ENCODE measurements at places on chromosomes 7 and 10.

DNA sequence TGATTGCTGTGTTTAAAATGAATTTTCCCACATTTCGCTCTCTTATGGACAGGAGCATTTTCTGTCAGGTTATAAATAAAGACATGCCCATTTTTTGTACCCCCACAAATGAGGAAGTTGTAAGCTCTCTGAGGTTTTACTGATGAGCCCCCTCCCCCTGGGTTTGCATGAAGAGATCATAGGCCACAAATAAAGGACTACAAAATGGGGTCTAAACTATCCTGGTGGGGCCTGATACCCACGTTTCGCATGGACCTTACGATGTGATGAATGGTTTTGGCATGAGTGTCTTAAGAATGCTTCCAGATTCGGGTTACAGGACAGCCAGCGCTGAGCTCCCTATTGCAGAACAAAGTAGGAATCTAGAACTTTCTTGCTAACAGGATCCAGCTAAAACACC lies 5.8 kb downstream of the IKZF1 start:
- no peak for DNase-seq

GRCh38 chr10:123938890-123939289 lies 47.3 kb upstream of the CPXM2 start:
- no peak for DNase-seq

DNA sequence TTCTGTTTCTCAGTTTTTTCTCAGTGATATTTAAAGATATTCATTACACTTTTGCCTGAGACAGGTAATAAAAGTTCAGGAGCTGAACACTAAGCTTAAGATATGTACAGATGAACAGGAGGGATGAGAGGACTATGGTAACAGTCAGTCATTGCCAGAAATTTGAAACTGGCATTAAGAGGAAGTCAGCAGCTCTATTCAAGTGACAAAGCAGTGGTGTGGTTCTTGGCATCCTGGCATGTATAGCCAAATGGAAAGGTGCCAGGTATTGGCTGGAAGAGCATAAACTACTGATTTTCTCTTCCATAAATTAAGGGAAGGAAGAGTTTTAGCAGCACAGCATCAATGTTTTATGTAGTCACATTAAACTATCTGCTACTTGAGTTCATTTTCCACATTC lies 22.7 kb downstream of the HOXA1 start:
- no peak for DNase-seq

GRCh38 chr10:3465406-3465891 lies 292.9 kb upstream of the PITRM1 start:
- no peak for DNase-seq

DNA sequence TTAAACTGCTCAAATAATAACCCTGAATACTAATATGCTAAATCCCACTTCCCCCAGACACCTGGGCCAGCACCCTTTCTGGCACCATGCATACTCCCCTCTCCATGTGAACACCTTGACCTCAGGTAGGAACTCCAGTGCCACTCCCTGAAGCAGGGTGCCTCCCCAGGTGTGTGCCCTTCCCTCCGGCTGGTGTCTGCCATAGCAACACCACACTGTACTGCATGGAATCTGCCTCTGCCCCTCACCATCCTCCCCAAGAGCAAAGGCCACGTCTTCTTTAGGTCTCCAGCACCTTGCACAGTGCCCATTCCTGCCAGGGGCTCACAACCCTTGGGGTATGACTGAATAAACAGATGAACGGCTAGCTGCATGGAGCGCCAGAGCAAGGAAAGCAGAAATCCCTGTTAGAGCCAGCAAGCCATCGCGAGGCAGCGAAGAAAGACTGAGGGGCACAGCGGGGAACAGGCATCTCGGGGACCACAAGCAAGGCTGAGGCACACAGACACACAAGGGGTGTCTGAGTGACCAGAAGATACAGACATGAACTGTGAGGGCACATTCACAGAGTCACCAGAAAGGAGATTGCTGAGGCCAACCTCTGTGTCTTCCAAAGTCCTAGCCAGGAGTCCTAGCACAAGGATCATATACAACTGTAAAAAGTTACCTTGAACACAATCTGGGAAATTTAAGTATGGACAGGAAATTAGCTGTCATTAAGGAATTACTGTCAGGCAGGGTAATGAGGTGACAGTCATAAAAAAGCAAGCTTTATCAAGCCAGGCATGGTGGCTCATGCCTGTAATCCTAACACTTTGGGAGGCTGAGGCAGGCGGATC lies 25.7 kb downstream of the COBL start:
- no peak for DNase-seq

GRCh38 chr10:30743586-30743985 lies 114.0 kb upstream of the LYZL2 start:
- DNase-seq, result no peak

- DNase-seq, result no peak
Measured at GRCh38 chr7:100678291-100678984, 4.9 kb downstream of the GNB2 start.

DNA sequence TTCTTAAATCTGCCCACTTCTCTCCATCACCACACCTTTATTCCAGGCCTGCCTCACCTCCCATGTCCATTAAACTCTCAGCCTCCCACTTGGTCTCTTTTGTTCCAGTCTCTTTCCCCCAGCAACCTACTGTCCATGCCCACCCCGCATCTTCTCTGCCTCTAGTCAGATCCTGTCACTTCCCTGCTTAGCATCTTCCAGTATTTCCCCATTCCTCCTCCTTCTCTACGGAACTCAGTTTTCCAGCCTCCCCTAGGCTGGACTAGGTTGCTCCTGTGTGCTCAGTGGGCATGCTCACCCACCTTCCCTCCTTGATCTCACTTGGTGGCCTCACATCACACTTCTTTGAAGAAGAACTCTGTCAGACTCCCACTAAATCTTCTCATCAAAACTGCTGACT lies 179.8 kb downstream of the BAMBI start:
- DNase-seq, result no peak

GRCh38 chr7:39271402-39271801 lies 293.7 kb downstream of the POU6F2 start:
- DNase-seq, result no peak

- DNase-seq, result no peak
Measured at GRCh38 chr10:73113551-73113950, 3.3 kb downstream of the NUDT13 start.

DNA sequence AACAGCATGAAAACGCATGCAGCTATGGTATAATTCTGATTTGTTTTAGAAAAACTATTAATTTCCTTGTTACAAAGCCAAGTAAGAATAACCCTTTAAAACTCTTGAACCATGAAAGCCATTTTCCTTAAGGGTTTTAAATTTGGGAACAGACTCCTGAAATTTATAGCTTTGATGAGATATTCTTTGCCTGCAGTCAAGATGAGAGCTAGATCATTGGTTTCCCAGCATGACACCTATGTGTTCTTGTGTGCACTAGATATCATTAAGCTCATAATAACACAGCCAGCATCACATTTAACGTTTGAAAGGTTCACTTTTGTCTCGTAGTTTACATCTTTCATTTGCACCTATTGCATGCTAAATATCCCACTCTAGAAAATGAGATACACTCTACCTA lies 202.2 kb downstream of the PHF14 start:
- no peak for DNase-seq

- DNase-seq, result no peak
Measured at GRCh38 chr7:19051767-19052375, 65.6 kb downstream of the TWIST1 start.

DNA sequence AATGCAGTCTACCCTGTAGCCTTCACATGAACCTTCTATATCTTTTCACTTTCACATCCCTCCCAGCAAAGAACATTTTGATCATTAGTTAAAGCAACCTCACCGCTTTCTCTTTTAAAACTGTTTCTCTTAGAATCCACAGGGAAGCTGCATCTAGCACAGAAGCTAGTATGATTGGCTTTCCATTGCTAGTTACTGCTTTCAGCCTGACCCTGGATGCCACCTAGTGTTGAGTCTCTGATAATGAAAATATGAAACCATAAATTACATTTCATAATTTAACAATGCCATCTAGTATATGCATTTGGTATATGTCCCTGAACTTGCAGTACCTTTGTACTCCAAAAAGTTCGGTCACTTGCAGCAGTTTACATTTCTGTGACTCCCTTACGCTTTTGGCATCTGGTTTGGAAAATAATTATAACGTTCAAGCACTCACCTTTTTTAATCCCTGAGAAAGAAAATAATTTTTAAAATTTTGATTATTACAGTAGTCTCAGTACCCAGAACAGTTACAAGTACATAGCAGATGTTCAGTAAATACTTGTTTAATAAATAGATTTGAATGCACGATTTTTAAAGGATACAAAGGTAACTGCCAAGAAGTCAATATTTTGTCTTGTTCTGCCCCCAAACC lies 22.7 kb downstream of the CISD1 start:
- no peak for DNase-seq

DNA sequence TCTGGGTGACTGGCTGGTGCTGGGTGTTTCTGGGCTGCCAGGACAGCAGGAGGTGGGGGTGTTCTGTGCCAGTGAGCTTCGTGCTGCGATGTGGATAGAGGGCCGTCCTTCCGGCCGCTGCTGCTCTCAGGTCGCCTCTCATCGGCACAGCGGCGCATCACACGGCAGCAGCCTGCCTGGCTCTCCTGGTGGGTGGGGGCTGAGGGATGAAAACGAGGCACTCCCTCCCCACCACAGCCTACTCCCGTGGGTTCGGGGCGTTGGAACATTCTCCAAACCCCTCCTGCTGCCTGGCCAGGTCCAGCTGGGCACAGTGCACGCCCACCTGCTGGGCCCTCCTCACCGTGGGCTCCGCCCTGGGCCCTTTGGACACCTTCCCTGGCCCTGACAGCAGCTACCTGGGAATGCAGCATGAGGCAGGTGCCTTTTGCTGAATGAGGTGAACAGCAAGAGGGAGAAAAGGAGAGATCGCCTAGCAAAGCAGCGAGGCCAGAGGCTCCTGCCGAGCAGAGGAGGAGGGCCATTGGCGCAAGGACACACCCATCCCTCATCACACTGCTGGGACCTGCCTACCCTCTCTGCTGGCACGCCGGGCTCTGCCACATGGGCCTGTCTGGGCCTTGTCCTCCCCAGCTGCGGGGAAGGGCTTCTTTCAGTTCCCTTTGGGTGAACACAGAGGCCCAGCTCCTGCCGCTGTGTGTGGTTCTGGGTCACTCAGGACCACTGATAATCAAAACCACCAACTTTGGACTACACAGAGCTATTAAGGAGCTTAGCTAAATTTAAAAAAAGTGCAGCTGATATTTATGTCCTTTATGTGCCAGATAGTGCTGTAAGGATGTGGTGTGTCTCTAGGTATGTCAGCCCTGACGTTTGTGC lies 33.4 kb downstream of the INPP5A start:
- no peak for DNase-seq

- DNase-seq, result no peak
Measured at GRCh38 chr7:129908181-129908580, 44.6 kb downstream of the UBE2H start.

DNA sequence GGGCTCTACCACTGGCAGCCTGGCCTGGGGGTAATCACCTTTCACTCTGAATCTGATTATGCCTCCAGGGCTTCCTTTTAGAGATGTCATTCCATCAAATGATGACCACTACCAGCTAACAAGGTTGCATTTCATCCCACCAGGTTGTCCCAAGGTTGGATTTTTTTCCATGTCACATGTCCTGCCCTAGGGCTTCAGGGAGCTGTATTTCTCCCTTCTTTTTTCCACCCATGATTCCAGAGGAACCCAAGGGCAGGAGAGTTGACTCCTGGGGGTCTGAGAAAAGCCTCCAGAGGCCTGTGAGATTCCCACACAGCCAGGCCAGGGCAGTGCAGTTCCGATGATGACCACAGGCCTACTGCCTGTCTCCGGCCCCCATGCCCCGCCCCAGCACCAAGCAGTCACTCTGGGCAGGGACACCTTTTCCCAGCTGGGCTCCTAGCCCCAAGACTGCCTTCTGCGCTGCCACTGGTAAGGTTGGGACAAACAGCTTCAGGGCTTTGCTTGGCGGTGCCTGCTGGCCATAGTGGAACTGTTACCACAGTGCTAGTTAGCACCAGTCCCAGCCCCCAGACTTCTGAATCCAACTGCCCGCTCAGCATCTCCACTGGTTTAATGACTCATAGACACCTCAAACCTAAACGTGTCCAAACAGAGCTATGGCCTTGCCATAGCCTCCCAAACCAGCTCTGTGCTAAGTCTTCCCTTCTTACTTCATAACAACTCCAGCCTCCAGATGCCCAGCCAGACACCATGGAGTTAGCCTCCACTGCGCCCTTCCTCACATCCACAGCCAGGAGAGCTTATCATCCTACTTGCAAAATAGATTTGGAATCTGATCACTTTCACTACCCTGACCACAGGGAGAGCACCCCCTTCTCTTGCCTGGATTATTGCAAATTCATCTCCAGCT lies 133.7 kb downstream of the ARHGAP22 start:
- DNase-seq, result no peak

GRCh38 chr7:122746948-122747347 lies 44.2 kb upstream of the RNF148 start:
- no peak for DNase-seq

DNA sequence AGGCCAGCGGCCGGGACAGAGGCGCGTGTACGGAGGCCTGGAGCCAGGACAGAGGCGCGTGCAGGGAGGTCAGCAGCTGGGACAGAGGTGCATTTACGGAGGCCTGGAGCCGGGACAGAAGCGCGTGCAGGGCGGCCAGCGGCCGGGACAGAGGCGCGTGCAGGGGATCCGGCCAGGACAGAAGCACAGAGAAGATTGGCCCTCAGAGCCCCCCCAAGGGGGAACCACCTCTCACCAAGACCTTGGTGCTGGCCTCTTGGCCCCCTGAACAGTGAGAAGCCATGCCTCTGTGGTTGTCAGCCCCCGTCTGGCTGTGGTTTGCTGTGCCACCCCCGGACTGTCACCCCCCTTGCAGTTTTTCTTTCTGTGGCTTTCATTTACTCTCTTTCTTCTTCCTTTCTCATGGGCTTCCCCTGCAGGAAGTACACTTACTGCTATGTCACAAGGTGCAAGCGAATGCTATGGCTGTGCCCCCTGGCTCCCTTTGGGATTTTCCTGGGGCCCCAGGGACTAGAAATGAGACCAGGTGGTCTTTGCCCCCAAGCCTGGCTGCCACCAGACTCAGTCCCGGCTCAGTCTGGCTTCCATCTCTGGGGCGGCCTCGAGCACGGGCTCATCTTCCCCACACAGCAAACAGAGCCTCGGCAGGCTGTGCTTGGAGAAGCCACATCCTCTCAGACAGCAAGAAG lies 41.1 kb downstream of the INSIG1 start:
- DNase-seq, result no peak

DNA sequence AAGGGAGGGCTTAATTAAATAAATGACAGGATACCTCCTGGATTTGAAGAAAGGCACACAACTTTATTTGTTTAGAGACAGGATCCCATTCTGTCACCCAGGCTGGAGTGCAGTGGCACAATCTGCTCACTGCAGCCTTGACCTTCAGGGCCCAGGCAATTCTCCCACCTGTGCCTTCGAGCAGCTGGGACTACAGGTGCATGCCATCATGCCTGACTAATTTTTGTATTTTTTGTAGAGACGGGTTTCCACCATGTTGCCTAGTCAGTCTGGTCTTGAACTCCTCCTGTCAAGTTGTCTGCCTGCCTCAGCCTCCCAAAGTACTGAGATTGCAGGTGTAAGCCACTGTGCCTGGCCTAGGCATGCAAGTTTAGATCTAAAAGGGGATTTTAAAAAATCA lies 272.7 kb upstream of the MBL2 start:
- no peak for DNase-seq

GRCh38 chr10:80356563-80356988 lies at the start of the genes DYDC1 and DYDC2:
TSS of gene DYDC1 (minus strand) at chr10:80356755. CDS start at chr10:80352601, 4,154 bp downstream.
TSS of gene DYDC2 (plus strand) at chr10:80356781. CDS start at chr10:80362444, 5,663 bp downstream.
- DNase-seq, result no peak
